ENCODE measurements at places on chromosomes 7 and 10. TPM values are rescaled to one million over a fixed set of nuclear protein-coding genes. Genes with fewer than 3 reads are reported as not detected.

The INTS15 gene
- 18.6 TPM for total RNA-seq

The PAX2 gene
- 0.23 TPM for total RNA-seq

The CRTAC1 gene
- total RNA-seq, result 2.6 TPM

The WEE2 gene
- not detected for total RNA-seq

The AKAP9 gene
- total RNA-seq, result 55.6 TPM

The GPNMB gene
- total RNA-seq, result 0.91 TPM

The VAX1 gene
- 0.62 TPM for total RNA-seq

The RP9 gene
- 16.5 TPM for total RNA-seq

The OPN1SW gene
- total RNA-seq, result not detected

The ITPRID1 gene
- total RNA-seq, result not detected

The SRI gene
- total RNA-seq, result 132 TPM

DNA sequence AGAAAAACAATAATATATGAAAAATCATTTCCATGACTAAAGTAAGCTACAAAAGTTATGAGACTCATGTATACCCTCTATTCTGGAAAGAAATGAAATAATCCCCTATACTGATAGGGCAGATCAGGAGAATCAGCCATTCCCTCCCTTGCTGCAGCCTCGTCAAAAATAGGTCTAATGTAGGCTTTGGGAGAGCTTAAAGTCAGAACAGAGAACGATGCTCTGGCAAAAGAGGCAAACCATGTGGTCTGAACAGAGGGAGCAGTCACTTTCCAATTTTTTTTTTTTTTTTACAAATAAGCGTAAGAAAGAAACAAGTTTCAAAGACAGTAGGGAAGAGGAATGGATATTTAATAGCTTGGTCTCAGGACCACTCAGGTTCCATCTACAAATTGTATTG, 462.2 kb upstream of the LRRTM3 start:
- DNase-seq, result no peak

DNA sequence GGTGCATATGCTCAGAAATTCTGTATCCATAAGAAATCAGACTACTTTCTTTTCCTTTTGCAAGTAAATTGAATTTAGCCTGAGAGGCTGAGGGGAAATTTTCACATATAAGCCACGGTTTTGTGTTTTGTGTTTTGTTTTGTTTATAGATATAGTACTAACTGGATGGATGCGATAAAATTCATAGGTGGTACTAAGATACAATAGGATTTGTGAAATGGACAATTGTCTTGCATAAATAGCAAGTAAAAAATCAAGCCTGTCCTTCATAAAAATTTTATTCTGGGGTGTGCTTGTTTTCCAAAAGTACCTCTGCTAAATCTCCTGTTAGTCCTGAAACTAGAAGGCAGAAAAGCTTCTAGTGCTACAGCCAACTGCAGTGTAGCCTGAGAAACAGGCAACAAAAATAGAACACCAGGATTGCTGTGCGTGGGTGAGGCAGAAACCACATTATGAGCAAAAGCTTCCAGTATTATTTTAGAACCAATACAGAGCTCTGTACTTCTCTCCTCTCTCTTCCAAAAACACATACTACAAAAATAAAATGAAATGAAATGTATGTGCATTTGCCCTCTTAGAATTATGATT, 634 bp upstream of the HDAC9 start:
- DNase-seq, result peak; percentile 78

GRCh38 chr10:77513781-77514331, 123.8 kb downstream of the KCNMA1 start:
- peak; percentile 91 for DNase-seq

DNA sequence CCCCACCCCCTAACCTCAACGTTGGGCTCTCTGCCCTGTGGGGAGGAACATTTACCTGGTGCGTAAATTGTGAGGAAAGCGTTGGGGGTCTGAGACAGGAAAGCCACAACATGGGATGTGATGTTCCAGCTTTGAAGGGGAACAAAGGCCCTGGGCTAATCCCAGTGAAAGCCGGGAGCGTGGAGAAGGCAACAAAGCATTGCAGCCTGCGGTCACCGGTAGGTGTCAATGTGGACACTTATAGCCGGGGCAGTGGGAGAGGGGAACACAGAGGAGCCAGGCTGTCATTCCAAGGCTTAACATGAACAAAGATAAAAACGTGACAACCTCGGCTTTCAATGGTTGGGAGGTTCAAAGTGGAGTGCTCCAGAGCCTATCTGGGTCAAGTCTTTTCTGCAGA, 12.7 kb downstream of the PTF1A start:
- DNase-seq, result no peak

GRCh38 chr7:55531536-55531935, 40.8 kb downstream of the VOPP1 start:
- no peak for DNase-seq

DNA sequence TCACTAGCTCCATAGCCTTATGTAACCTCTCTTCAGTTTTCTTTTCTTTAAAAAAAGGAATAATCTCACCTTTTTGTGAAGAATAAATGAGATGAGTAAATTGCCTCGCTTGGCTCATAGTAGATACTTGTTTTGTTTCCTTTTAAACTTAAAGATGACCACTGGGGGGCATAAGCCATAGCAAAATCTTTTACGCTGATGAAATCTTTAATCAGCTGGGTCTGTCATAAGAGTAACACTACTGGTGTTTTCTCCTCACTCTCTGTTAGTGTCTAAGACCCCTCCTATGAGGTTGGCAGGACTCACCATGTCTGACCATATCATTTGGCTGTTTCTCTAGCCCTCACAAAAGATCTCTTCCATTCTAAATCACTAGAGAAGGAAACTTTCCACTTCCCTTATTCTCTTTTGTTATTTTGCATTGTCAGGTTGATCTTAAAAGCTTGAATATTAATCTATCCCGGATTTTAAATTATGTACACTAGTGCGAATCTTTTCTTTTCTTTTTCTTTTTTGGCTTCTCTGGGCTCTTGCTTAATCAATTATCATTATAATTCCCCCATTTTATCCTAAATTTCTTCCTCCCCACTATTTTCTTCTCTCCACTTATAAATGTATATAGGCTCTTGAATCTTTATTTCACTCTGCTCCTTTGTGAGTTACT, 12.5 kb downstream of the STAG3 start:
- DNase-seq, result peak; percentile 18

GRCh38 chr7:83863906-83864305, 215.0 kb upstream of the SEMA3E start:
- DNase-seq, result no peak

GRCh38 chr7:33868166-33868565, 37.2 kb upstream of the BMPER start:
- DNase-seq, result peak; percentile 47

DNA sequence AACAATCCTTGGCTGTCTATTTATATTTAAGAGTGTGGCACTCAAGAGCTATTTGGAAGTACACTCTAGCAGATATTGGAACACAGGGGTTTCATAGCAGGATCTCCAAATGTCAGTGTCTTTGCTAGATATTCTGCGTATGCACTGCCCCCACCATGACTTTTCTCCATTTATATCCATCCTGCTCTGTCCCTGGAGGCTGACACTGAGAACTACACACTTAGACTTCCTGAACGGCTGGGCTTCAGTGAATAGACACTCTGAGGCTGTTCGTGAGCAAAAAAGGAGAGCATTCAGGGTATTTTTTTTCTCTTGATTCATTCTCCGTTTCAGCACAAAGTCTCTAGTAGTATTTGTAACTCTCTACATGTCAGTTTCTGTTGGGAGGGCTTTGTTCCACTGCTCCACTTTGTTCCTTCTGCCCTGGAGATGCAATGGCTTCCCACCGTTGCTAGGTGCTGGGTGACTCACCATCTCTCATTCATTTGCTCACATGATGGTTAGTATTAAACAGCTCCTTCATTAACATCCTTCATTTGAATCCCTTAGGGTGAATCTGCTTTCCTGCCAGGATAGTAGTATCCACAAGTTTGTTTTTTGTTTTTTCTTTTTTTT, 155.9 kb upstream of the SLC13A1 start:
- peak; percentile 6 for DNase-seq

GRCh38 chr10:103175580-103176285, 17.3 kb downstream of the NT5C2 start:
- DNase-seq, result no peak

GRCh38 chr10:113027230-113027573, 77.2 kb downstream of the TCF7L2 start:
- DNase-seq, result no peak

- no peak for DNase-seq
Measured at GRCh38 chr10:44922796-44923545, 11.8 kb downstream of the TMEM72 start.

DNA sequence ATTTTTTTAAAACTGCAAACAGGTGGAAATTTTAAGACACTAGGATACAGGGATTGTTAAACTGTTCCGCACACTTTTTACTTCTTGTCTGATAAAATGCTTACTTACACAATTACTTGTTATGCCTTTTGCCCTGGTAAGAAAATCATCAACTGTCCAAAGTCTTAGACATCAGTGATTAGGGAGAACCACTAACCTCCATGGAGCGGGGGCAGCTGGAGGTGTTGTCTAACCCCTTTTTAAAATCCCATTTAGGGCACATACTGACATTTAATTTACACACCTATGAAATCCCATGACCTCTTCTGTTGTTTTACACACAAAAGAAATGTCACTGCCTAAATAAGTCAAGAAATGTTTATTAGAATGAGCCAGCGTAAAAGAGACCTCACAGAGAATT, 65.7 kb downstream of the TRIM24 start:
- no peak for DNase-seq

DNA sequence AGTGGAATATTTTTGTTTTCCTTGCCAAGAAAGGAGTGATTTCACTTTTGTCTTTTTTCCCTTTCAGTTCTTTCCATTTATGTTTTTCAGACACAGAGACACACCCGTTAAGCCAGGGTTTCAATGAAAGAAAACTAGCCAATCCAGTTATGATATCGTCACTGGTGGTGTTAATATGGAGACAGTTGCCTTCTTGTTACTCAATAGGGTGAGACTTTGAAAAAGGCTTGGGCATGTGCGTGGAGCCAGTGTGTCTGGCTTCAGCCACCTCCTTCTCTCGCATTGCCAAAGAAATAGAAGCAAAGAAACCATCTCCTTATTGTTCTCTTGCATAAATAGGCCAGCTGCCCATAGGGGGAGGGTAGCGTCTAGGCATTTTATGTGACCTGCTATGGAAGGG, 84.1 kb upstream of the DLX6 start:
- no peak for DNase-seq

DNA sequence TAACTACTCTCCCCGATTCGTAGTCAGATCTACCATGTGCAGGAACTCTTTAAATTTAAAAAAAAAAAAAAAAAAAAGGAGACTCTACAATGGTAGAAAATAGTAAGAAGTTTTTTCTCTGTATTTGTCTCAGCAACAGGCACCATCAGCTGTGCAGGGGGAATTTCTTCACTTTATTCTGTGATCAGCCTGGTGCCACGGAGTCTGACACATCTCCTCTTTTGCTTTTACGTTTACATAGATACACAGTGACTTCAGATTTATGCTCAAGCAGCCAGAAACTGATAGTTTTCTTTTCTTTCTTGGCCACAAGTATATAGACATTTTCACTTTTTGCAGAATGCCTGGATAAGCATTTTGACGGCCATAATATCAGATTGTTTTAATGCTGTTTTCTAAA, 190.6 kb upstream of the AKR1E2 start:
- DNase-seq, result no peak

DNA sequence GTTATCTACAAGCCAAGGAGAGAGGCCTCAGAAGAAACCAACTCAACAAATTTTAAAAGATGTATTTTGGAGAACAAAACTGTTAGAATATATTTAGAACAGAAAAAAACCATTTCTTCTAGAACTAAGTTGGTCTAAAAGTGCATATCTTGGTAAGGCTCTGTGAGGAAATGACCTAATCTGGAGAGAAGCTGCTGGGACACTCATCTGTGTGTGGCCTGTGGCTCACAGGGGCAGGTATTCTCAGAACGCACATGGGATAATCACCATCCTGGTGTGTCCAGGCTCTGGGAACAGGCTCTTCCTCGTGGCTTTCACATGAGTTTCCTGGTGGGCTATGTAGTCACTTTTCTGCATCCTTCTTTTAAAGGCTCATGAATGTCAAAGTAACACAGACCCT, 38.1 kb upstream of the PRSS1 start:
- DNase-seq, result peak; percentile 8

- DNase-seq, result peak; percentile 61
Measured at GRCh38 chr10:110857265-110858171, 14.2 kb upstream of the PDCD4 start.

DNA sequence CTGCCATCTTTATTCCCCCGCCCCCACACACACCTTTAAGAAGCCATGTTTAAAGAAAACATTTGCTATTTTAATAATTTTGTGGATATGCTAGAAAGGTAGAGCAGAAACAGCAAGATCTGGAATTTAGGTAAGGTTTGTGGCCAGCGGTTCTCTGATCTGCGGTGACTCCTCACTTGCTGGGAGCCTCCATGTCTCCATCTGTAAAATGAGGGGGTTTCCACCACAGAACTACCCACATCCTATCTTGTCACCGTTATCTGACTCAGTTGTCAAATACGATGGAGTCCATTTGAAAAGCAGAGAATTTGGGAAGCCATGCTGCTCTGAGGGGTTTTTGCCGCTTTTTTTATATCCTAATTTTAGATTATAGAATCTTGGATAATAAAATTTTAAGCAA, 23.3 kb downstream of the MACC1 start:
- DNase-seq, result no peak

- DNase-seq, result no peak
Measured at GRCh38 chr7:147912946-147913638, 677.5 kb upstream of the C7orf33 start.

DNA sequence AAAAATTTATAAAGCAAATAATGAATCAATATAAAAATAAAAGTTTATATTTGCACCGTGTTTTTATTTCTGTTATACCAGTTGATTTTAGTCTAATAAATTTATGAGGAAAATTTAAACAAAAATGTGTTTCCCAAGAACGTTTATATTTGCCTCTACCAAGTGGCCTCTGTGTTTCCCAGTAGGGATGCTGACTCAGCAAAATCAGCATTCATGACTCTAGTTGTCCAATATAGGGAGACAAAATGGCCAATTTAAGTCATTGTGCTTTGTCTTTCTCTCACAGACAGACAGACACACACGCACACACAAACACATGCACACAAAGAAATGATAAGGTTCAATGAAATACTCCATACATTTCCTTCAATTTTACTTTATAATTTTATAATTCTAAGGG, 942.5 kb upstream of the ZWINT start:
- no peak for DNase-seq

- no peak for DNase-seq
Measured at GRCh38 chr7:142362349-142362748, 104.5 kb upstream of the PRSS58 start.

DNA sequence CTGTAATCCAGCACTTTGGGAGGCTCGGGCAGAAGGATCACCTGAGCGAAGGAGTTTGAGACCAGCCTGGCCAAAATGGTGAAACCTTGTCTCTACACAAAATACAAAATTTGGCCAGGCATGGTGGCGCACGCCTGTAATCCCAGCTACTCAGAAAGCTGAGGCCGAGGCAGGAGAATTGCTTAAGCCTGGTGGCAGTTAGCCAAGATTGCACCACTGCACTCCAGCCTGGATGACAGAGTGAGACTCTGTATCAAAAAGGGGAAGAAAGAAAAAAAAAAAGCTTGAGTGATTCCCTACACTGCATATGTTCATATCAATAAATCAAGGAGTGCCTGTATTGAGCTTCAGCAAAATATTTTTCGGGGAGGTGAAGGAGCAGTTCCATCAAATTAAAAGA, 45.8 kb upstream of the SRRM3 start:
- no peak for DNase-seq
